Left hindlimb (tissue), 1 donor: ENCODE measurements at places on chromosomes 2 and 18.

DNA sequence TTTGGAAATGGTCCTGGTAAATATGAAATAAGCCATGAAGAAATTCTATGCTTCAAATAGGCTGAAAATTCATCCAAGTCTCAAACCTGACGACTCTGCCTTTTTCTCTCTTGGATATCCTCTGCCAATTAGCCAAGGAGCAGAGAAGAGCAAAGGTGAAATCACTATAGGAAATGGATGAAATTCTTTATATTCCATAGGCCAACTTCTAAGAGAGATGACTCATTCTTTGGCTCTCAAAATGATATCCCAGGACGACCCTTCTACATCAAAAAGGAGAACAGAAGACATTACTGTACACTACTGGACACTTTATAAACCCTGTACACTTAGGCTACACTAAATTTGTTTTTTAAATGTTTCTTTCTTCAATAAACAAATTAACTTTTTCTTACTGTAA, 22.7 kb downstream of the PDE1A start:
- no peak for DNase-seq

- DNase-seq = no peak
Measured at GRCh38 chr2:16813593-16813992, 148.0 kb upstream of the CYRIA start.

- no peak for DNase-seq
Measured at GRCh38 chr18:74397572-74397971, 59.5 kb downstream of the DIPK1C start.

DNA sequence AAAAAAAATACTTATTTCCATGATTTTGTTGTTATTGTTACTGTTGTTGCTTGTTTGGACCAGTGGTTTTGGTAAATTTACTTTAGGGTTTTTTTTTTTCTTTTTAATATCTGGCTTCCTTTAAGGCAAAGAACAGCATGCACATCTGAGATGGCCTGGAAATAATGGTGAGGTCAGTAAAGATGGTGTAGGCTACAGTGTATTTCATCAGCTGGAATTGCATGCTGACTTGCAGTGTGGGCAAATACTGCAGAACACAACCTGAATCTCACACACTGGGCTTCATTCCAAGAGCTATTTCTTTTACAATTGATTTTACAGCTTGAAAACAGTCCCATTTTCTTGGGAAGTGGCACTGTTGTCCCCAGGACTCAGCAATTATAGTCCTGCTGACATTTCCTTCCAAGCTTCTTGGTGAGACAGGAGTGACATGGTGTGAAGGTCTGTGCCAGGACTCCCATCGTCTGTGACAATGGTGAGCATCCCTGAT, 376.1 kb upstream of the SOX11 start:
- no peak for DNase-seq

DNA sequence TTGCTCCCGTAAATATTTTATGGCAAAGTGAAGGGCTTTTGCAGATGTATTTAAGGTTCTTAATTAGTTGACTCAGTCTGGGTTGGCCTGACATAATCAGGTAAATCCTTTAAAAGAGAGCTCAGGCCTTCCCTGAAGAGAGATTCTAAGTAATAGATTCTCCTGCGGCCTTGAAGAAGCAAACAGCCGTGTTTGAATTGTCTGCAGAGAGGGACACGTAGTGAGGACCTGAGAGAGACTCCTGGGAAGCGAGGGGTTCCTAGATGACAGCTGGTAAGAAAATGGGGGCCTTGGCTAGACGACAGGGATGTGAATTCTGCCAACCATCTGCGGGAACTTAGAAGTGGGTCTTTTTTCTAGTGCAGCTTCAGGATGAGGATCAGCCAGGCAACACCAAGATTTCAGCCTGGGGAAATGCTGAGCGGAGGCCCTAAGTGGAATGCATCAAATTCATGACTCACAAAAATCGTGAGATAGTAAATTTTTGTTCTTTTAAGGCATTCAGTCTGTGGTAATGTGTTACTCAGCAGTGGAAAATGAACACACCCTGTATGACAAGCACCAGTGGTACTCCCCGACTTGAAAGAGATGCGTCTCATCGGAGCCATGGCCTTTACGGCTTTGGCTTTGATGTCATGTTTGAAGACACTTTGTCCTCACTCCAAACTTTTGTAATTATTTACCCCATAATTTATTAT, 62.1 kb upstream of the SMIM21 start:
- DNase-seq = no peak

- no peak for DNase-seq
Measured at GRCh38 chr18:73842795-73843394, 304.7 kb downstream of the FBXO15 start.

GRCh38 chr2:69741229-69741574, 732 bp upstream of the ANXA4 start:
- peak; percentile 62 for DNase-seq

DNA sequence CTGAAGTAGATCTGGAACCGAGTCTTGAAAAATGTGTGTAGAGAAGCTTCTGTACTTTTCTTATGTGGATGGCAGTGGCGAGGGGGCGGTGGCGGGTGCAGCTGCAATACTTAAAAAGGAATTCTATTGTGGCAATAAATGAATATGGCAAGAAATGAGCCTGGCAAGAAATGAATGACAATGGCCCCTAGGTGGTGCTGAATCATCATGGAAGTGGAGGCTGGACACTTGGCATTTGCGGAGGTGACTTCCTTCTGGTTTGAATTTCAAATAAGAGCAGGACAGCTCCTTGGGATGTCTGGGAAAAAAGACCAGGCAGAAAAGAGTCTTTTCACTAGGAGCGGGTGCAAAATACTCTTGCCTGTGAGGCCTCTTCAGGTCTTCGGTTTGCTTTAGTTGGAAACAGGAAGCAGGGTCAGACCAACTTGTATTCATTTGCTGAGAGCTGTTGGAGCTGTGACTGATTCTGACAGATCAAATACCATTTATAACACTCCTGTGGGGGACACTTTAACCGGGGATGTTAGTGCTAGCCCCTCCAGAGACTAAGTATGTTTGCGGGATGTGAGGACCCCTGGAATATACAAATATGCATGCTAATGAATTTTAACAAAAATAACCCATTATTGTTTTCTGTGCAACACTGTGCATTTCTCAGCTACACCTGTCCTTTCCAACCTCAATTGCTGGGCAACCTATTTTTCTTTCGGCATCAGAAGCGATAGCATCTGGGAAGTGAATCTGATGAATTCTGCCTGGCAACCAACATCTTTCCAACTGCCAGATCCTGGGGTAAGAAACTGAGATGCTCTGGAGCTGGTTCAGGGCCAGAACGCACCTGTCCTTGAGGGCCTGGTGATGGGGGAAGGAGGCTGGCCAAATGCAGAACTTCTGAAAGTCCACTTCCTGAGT, 35.4 kb downstream of the FASTKD2 start:
- peak; percentile 85 for DNase-seq

DNA sequence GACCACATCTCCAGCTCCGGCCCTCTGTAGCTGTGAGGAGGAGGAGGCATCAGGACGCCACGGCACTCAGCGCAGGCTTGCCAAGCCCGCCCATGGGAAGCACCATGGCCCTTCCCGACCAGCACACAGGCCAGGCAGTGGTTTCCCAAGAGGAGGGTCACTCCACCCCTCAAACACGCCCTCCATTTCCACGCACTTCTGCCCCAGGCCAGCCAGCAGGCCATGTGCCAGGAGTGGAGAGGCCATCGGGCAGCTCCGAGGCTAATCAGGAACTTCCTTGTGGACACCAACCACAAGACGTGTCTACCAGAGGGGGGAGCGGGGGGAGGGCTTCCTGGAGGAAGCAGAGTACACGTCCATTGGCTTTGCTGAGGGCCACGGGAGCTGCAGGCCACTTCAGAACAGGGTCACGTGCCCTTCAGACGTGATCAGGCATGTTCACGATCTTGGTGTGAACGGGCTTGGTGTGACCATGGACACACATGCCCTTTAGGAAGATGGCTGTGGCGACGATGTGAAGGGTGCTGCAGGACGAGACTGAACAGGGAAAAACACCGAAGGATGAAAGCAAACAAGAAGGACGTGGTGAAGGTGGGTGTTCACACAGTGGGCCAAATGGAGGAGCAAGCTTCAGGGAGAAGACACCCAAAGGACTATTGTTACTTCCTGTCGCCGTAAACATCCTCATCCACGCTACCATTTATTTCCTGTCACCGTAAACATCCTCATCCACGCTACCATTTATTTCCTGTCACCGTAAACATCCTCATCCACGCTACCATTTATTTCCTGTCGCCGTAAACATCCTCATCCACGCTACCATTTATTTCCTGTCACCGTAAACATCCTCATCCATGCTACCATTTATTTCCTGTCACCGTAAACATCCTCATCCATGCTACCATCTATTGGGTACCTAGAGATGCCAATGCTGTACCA, 6.5 kb upstream of the MTERF4 start:
- no peak for DNase-seq

DNA sequence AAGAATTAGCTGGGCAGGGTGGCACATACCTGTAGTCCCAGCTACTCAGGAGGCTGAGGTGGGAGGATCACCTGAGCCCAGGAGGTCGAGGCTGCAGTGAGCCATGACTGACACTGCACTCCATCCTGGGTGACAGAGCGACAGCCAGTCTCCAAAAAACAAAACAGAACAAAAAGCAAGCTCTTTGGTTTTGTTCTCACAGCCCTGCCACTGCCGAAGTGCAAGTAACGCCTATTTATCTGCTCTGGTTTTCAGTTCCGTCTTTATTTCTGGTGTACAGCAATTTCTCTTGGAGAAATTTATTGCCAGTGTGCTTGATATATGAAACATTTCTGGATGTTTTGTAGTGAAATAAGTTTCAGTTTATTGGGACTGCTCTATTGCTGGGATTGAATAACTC, 61.9 kb downstream of the RAB10 start:
- no peak for DNase-seq

DNA sequence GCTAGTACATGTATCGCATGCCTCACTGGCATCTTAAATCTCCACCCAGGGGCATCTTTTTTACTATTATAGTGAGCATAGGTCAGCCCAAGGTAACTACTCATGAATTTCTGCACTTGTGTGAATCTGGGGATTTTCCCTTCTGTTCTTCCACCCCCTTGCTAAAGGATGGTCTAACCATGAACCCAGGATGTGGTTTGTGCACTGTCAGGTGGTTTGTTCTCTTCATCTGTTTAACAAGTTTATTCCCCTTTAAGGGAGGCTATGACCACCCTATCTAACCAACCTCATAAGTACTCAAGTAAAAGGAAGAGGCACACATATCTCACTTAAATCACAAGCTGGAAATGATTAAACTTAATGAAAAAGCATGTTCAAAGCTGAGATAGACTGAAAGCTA, 243.0 kb downstream of the RPRM start:
- no peak for DNase-seq

- DNase-seq = no peak
Measured at GRCh38 chr2:197947219-197947757, 142.9 kb downstream of the PLCL1 start.

DNA sequence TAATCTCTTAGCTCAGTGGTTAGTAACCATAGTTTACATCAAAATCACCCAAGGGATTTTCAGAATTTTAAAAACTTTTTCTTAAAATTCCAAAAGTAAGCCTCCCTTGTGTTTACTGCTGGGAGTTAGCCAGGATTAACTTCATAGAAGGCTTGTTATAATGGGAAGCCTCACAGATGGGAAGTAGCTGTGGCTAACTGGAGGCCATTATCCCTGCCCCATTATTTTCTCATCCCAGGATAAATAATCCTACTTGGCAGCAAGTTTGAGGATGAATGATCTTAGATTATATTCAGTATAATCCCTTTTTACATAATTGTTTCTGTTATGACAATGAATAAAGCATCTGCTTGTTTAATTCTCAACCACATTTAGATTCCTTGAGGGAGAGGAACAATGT, 25.5 kb downstream of the PLEK start:
- no peak for DNase-seq

DNA sequence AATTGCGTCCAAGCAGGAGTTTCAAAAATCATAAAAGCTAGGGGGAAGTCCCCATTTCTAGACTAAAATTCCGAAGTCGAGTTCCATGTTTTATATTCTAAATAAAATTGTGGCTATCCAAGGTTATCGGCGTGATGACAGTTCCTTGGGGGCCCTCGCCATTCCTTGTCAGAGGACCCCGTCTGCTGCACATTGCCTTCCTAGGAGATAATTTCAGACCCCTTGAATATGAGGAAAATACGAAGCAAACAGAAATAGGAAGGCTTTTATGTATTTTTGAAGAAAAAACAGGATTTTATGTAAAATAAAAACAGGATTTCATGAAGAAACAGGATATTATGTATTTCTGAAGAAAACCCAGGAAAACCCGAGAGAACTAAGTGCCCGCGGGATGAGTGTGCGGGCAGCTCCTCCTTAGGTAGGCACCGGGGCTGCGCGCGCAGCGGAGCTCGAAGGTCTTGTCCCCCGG, 465 bp upstream of the PLEKHA3 start:
- DNase-seq = no peak

GRCh38 chr2:37564356-37564755, 107.1 kb downstream of the CDC42EP3 start:
- DNase-seq = no peak

DNA sequence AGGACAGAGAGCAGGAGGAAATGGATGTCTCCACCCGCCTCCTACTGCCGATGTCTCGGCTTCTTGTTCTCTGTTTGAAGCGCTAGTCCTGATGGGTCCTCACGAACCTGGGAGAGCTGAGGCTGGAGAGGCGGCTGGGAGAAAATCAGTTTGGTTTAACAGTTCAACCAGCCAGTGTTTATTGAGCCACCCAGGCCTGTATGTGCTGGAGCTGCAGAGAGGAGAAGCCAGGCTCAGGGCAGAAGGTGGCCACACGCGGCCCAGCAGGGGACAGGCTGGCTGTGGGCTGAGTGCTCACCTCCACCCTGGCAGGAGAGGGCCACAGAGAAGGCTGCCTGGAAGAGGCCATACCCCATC, 202.1 kb downstream of the CYP26B1 start:
- no peak for DNase-seq

DNA sequence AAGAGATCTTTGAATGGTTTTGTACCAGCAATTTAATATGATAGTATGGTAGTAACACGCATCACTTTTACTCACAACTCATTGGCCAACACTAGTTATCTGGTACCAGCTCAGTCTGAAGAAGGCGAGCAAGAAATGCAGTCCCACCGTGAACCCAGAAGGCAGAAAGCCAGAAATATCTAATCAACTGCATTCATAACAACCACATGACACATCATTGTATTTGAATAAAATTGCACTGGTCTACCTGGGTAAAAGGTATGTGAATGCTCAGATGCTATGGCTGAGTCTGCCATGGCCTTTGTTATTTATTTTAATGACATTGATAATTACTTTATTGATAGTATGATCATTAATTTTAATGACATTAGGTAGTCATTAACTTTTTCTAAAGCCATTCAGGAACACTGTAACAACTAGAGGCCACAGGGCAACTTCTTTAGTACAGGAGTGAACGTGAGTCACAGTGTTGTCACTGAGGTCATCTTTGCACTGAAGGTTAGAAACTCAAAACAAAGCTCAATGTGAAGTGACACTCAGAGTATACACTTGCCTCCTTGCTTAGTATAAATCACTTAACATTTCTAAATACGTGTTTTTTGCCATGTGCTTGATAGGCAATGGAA, 475.6 kb upstream of the TNP1 start:
- DNase-seq = no peak

DNA sequence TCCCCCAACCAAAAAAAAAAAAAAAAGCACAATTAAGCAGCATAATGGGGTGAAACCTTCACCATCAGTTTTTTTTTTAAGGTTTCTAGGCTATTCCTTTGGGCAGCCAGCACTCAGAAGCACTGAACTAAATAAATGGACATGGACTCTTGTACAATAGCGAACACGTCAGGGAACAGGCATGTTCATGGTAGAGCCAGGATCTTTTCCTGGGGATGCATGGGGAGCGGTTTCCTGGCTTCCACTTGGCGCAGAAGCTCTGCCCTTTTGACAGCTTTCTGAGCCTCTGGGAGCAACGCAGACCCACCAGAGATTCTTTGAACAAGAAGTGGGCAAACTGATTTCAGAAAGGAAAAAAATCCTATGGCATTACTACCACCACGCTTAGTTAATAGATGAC, 35.0 kb downstream of the ALPK2 start:
- DNase-seq = no peak

GRCh38 chr2:71879509-71880184, 268.0 kb downstream of the CYP26B1 start:
- DNase-seq = no peak
